Activated naive CD8-positive, alpha-beta T cell treated with anti-CD3 and anti-CD28 coated beads, Interleukin-2, amount 10 ng/mL, durations not matched to agents 7 days and 5 days (primary cell): ENCODE measurements at places on chromosomes 11 and 22.
A peak's percentile ranks its signal among the peaks of the same experiment; 100 is the strongest.

DNA sequence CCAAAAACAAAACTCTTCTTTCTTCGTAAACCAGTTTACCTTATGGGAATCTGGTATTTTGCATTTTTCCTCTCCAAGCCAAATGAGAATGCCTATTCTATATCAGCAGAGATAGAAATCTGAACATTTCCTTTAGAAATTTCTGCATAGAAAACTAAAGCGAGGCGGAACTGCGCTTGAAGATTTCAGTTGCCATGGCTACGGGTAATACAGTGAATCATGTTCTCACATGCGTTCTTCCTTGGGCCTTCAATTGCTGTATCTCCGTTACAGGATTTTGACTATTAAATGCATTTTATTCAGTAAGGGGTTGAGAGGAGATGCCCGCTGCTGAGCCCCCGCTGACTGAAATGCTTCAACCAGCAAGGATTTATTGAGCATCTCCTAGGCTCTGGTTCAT is 108.2 kb upstream of the CRYBB3 start:
- H3K27me3 ChIP-seq = no peaks in the 10 kb centered on the region
- no peak overlapping the region for H3K27ac ChIP-seq
- no peak overlapping the region for H3K4me3 ChIP-seq
- peaks cover 1% of the 10 kb centered on the region for H3K36me3 ChIP-seq
- H3K4me1 ChIP-seq = peaks cover 3% of the 10 kb centered on the region
- DNase-seq = no peak

DNA sequence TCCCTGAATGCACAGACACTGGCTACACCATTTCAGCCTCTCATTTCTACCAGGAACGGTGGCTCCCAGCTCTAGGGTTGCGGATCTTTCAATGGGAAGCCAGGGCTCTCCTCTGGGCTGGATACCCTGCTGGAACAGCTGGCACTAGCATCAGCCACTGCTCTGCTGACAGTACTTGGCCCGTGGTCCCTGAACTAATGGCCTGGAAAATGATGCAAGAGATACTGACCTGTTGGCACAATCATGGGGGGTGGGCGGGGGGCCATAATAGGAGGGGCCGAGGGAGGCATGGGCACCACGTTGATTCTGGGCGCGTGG is 10.7 kb upstream of the TBC1D10A start:
- DNase-seq = no peak
- H3K27ac ChIP-seq = no peak overlapping the region
- no peak overlapping the region for H3K4me3 ChIP-seq
- H3K27me3 ChIP-seq = no peaks in the 10 kb centered on the region
- peaks cover 7% of the 10 kb centered on the region for H3K4me1 ChIP-seq

- no peak for DNase-seq
- H3K4me1 ChIP-seq = peaks cover 15% of the 10 kb centered on the region
- H3K36me3 ChIP-seq = no peaks in the 10 kb centered on the region
- no peak overlapping the region for H3K4me3 ChIP-seq
Measured at GRCh38 chr11:12719221-12719620, 45.0 kb downstream of the TEAD1 start.

DNA sequence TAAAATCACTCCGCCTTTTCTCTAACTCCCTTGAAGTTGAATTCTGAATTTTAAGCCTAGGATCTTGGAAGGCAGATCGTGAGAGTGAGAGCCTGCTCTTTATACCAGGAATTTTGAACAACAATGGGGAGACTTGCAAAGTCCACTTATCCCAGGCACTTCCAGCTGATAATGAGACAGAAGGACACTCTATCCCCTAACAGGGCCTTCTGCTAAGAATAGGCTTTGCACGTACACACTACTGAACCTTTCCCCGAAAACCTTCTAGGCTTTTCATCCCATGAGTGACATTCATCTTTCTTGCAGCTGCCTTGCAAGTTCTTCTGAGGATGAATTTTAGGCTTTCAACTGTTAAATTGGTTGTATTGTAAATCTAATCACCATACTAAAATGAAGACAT is 44.0 kb upstream of the WT1 start:
- H3K36me3 ChIP-seq = no peaks in the 10 kb centered on the region
- no peak overlapping the region for H3K27ac ChIP-seq
- DNase-seq = no peak
- peaks cover 7% of the 10 kb centered on the region for H3K27me3 ChIP-seq
- H3K4me1 ChIP-seq = no peaks in the 10 kb centered on the region

GRCh38 chr22:46617207-46617985 is 2.8 kb upstream of the GRAMD4 start:
- no peaks in the 10 kb centered on the region for H3K27me3 ChIP-seq
- peaks cover 20% of the 10 kb centered on the region for H3K4me1 ChIP-seq
- no peak overlapping the region for H3K27ac ChIP-seq
- no peak overlapping the region for H3K4me3 ChIP-seq
- no peaks in the 10 kb centered on the region for H3K36me3 ChIP-seq

DNA sequence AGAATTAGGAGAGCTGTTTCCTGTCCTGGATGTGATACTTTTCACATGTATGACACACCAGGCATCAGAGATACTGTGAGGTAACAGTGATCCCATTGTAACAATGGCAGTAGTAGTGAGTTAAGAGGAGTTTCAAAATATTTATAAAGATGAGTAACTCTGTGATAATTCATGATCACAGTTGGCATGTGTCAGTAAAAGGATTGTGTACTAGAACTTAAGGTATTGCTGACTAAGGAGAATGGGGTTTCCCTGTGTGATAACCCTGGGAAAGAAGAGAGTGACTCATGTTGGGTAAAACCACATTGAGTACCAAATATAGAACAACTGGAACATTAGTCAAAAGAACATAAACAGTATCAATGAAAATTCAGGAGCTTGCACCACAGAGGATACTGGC is 22.9 kb upstream of the SLC5A1 start:
- no peaks in the 10 kb centered on the region for H3K4me1 ChIP-seq
- no peak for DNase-seq
- no peak overlapping the region for H3K27ac ChIP-seq
- H3K4me3 ChIP-seq = no peak overlapping the region

DNA sequence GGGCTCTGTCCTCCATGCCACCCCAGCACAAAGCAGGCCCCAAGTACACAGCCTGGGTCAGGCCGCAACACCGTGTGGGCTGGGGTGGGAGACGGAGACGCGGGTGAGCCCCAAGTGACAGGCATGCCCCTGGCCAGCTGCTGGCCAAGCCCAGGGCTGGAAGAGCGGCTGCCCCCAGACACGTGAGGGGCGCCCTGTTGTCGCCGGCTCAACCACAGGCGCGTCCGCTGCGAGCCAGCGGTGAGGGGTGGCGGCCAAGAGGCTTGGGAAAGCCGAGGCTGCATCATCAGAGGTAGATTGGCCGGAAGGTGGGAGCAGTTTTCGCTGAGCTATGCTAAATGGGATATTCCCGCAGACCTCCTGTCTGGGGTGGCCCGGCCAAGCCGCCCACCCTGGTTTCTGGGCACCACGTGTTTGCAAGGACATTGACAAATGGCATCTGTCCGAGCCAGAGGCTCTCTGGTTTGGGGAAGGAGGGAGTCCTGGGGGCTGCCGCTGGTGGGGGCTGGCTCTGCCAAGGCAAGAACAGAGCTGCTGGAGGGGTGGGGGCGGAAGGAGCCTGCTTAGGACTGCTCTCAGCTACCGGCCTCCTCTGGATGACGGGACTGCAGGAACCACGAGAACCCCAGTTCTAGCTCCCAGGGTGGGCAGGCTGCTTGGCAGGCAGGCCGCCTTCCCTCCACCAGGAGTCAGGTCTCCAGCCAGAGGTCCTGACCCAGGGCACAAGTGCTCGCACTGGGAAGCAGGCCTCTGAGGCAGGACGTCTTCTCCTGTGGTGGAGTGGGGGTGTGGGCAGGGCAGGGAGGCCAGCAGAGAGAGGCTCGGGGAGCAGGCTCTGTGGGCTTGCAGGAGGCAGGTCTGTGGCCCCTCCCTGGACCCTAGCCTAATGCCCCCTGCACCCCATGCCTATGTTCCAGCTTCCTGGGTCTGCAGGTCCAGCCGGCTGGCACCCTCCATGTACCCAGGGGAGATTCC is 552 bp downstream of the PRR33 start:
- peak overlapping the region; percentile 78 for H3K27ac ChIP-seq
- H3K36me3 ChIP-seq = peaks cover 32% of the 10 kb centered on the region
- H3K4me1 ChIP-seq = peaks cover 34% of the 10 kb centered on the region
- H3K4me3 ChIP-seq = peak overlapping the region; percentile 75
- DNase-seq = peak; percentile 47
- peaks cover 5% of the 10 kb centered on the region for H3K27me3 ChIP-seq
